ENCODE measurements at places on chromosomes 3 and 15. TPM values are rescaled to one million over a fixed set of nuclear protein-coding genes. Genes with fewer than 3 reads are reported as not detected.

Gene TLR9
- not detected for total RNA-seq

Gene EBLN2
- total RNA-seq: 3.4 TPM

Gene P2RY1
- 2.2 TPM for total RNA-seq

Gene CIDEC
- total RNA-seq: not detected

Gene MME
- not detected for total RNA-seq

Gene CIB2
- total RNA-seq: 5.2 TPM

Gene TMEM108
- total RNA-seq: not detected
